ENCODE measurements at places on chromosomes 16 and 17.

- no peak for DNase-seq
Measured at GRCh38 chr16:15518381-15519351, 84.3 kb downstream of the BMERB1 start.

DNA sequence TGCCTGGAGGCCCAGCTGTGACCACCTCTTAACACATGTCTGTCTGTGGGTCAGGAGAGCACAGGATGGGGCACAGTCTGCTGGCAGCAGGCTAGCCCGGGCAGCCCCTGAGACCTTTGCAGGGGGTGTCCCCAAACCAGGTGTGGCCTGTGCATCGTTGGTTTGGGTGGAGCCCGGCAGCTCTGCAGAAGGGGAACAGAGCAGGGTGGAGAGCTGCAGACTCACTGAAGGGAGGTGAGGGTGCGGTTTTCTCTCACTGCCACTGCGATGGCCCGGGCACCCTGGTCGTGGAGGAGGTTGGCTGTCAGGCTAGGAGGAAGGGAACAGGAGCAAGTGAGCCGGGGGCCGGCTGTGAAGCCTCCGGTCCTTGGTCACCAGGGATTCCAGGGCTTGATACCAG, 28.8 kb downstream of the NLRC3 start:
- no peak for DNase-seq

DNA sequence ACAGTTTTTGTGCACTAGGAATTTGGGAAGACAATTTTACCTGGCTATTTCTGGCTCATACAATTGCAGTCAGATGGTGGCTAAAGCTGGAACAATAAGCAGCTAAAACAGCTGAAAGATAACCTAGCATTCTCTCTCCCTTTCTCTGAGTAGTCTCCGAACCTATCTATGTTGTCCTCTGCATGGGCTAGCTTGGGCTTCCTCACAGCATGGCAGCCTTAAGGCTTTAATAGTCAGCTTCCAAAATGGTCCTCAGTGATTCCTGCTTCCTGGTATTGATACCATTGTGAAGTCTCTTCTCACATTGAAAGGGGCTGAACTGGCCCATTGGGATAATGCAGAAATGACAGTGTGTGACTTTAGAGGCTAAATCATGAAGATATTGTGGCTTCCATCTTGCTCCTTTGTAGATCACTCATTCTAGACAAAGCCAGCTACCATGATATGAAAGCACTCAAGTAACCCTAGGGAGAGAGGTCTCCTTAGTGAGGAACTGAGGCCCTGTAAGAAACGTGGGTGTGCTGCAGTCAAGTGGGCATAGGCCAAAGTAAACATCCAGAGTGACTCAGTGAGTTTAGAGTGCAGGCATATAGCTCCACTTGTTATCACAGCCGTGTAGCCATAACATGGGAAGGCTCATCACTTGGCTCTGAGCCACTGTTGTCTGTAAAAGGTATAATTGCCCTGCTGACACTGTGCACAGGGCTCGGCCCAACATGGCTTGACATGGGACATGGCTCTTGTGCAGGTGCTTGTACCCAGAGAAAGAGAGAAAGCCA, 5.5 kb upstream of the VKORC1 start:
- DNase-seq, result no peak

GRCh38 chr16:13634959-13635358, 285.0 kb upstream of the ERCC4 start:
- DNase-seq, result no peak

DNA sequence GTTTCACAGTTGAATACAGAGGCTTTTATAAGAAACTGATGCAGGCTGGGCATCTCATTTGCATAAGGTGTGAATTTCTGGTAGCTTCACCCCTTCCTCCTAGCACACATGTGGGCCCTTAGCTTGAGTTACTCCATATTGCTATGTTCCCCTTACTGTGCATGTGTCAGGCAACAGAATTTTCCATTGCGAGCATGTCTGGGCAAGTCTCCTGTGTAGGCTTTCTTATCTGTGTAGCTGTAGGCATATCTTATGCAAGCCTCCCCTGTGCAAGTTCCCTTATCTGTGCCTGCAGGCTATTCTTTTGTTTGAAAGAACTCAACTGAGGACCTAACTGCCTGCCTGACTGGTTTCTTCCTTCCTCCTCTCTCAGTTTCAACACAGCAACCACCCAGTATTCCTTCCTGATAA, 597.4 kb upstream of the CDH5 start:
- DNase-seq, result no peak

DNA sequence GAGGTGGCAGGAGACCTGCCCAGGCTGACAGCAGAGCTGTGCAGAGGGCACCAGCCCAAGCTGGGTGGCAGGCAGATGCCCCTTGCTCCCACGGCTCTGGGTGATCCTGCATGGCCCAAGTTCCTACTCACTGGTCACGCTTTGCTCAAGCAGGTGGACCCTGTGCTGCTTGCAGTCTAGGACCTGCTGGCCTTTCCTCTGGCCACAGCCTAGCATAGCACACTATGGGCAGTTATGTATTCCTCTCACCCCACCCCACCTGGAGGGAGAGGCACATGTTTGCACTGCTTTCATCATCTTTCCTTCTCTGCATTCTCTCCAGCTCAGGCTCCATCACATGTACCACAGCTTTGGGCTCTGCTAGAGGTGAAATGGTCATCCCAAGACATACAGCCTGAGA, 19.6 kb upstream of the SREBF1 start:
- DNase-seq, result no peak

- peak; percentile 49 for DNase-seq
Measured at GRCh38 chr17:21041741-21042457, 912 bp downstream of the USP22 start.

DNA sequence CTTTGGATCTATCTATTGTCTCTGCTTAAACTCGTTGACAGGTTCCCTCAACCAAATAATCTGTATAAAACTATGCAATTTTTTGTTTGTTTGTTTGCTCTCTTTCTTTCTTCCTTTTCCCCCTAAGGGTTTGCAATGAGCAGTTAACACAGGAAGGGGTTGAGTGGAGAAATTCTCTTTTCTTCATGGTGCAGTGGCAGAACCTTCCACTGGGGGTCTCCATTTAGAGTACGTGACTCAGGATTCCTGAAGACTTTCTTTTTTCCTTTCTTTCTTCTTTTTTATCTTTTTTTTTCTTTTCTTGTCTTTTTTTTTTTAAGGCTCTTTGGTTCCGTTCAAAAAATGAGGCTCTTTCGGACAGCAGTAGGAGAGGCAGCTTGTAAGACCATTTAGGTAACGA, 19.5 kb upstream of the RBFOX1 start:
- DNase-seq, result no peak

GRCh38 chr17:40179923-40180659, 2.8 kb downstream of the RAPGEFL1 start:
- no peak for DNase-seq

GRCh38 chr16:65572156-65572555, 450.3 kb upstream of the CDH11 start:
- DNase-seq, result no peak

- peak; percentile 89 for DNase-seq
Measured at GRCh38 chr17:44899074-44899782, at the start of gene EFTUD2. Gene EFTUD2, minus strand, starts transcription at chr17:44899445. Its CDS starts 4,924 bp downstream, at chr17:44894521.

- DNase-seq, result no peak
Measured at GRCh38 chr17:15366026-15366425, 24.6 kb upstream of the TEKT3 start.

DNA sequence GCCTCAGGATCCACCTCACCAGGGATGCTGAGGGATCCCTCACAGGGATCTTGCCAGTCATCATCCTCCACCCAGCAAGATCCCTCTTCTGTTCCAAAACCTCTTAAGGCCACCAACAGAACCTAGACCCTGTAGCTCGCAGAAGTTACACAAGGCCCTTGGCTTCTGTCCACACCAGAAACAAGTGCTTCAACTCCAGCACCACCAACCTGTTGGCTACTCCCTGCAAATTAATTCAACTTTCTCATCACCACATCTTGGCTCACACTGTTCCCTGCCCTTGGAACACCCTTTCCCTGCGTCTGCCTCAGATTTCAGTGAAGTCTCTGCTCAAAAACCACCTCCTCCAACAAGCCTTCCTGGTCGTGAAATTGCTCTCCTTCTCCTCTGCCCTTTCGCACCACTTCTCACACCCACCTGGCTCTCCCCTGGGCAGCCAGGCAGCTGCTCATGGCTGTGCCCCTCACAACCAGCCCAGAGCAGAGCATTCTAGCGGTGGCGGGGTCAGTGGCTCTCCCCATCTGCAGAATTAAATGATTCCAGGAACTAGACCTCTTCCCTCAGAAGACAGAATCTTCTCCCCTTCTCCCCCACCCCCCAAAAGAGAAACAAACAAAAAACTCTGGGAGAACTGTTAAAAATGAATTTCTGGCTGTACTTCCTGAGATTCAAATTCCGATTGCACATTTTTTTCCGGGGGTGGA, 1.8 kb downstream of the PLLP start:
- DNase-seq, result no peak

DNA sequence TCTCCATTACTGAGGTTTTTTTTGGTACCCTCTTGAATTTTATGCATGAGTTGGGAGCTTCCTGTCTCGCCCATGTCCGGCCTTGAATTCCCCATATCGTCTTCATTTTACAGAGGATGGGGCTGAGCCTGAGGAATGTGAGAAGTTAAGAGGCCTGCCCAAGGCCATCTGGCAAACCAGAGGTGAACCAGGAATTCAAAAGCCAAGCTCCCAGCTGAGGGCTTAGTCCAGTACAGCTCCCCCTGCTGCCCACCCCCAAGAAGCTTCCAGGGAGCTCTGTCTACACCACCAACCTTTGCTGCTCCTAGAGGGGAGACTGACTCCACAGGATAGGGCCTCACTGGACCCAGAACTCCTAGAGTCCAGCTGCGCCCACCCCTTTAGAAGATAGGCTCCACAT, 20.7 kb upstream of the C16orf78 start:
- DNase-seq, result no peak

DNA sequence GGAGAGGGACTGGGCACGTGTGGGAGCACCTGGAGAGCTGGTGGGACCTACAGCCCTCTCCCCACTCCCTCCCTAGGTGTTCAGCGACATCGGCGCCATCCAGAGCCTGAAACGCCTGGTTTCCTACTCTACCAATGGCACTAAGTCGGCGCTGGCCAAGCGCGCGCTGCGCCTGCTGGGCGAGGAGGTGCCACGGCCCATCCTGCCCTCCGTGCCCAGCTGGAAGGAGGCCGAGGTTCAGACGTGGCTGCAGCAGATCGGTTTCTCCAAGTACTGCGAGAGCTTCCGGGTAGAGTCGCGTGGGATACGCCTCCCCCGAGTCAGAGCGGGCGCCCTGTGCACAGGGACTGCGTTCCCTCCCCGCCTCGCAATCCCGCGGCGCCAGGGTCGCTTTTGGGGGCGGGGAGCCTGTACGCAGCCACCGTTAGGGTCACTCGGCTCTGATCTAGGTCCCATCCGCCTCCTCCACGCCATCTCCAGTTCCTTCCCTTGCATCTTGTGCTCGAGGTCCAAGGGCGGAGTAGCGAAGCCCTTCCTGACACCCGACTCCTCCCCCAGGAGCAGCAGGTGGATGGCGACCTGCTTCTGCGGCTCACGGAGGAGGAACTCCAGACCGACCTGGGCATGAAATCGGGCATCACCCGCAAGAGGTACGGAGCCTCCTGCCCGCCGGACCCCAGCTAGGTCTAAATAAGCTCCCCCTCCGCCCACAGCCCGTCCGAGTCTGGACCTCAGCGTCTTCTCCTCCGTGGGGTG, 13.0 kb downstream of the SARM1 start:
- peak; percentile 29 for DNase-seq

DNA sequence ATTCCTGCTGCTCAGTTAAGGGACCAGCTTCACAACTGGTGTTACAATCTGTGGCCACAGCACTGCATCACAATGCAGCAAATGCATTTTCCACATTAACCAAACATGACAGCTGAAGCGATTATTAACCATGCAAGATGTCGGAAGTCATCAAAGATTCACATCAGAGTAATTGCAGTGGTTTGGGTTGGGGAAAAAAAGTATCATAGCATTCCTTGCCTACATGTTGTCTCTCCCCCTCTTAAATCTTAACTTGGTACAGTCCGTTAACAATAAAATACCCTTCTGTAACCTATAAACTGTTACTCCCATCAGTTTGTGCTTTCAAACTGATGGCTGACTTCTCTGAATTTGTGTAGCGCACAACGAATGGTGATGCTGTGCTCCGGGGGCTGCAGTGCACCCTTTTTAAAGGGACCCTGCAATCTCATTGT, 51.6 kb downstream of the NUP93 start:
- DNase-seq, result no peak

GRCh38 chr17:49555495-49556222, 20.0 kb upstream of the NXPH3 start:
- DNase-seq, result no peak
